ENCODE measurements at places on chromosomes 7 and 10. TPM values are rescaled to one million over a fixed set of nuclear protein-coding genes. Genes with fewer than 3 reads are reported as not detected.

SP8 gene
- not detected for total RNA-seq

MYH16 gene
- 0.88 TPM for total RNA-seq

PODXL gene
- 75.5 TPM for total RNA-seq

KNDC1 gene
- 3.2 TPM for total RNA-seq

SNCG gene
- 6.6 TPM for total RNA-seq

BMPR1A gene
- 29.4 TPM for total RNA-seq

PLXNA4 gene
- 1.5 TPM for total RNA-seq

SRGN gene
- total RNA-seq, result 59.5 TPM

SLC16A9 gene
- 0.07 TPM for total RNA-seq

IGFBP1 gene
- 29.5 TPM for total RNA-seq

STX1A gene
- 60.0 TPM for total RNA-seq

LIPN gene
- not detected for total RNA-seq

CFAP46 gene
- total RNA-seq, result 1.7 TPM

NODAL gene
- not detected for total RNA-seq

GDF10 gene
- total RNA-seq, result 0.11 TPM

TAS2R41 gene
- total RNA-seq, result not detected

VAX1 gene
- 1.3 TPM for total RNA-seq

HYAL4 gene
- total RNA-seq, result not detected

ECHDC3 gene
- total RNA-seq, result 9.0 TPM

FBXO24 gene
- total RNA-seq, result 0.12 TPM

BTBD16 gene
- total RNA-seq, result 0.44 TPM

TUBAL3 gene
- total RNA-seq, result 0.52 TPM

C10orf53 gene
- total RNA-seq, result not detected

VWC2 gene
- not detected for total RNA-seq

UFSP1 gene
- total RNA-seq, result 5.0 TPM

LRRC4 gene
- total RNA-seq, result not detected

HGF gene
- 0.13 TPM for total RNA-seq

GIMAP6 gene
- total RNA-seq, result not detected

BEND7 gene
- total RNA-seq, result 14.5 TPM

STOX1 gene
- total RNA-seq, result 0.79 TPM

VWA2 gene
- not detected for total RNA-seq

PAX4 gene
- total RNA-seq, result not detected

Measured in A549 treated with DMSO at 1 μM for 4 hours (cell line).